ENCODE measurements at places on chromosomes 6 and 20.
A peak's percentile ranks its signal among the peaks of the same experiment; 100 is the strongest.

GRCh38 chr20:51020657-51021056, 2.2 kb downstream of the KCNG1 start:
- no peak for DNase-seq

- DNase-seq: no peak
Observed at GRCh38 chr6:16238057-16238962, at the start of gene GMPR. Gene GMPR (plus strand): TSS chr6:16238587. CDS start chr6:16238694, 107 bp downstream.

DNA sequence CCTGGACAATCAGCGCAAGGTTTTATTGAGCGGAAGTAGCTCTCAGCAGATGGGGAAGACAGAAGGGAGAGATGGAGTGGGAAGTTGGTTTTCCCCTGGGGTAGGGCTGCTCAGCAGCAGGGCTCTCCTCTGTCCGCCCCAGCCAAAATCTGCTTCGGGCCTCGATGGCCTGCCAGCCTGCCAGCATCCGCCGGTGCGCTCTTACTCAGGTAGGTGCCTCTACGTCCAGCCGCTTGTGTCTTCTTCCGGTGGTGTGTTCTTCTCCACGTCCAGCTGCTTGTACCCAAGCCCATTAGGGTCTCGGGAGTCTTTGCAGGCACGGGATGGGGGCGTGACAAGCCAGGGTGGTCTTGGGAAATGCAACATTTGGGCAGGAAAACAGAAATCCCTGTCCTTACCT, 1340.0 kb upstream of the MAP3K7 start:
- no peak for DNase-seq

DNA sequence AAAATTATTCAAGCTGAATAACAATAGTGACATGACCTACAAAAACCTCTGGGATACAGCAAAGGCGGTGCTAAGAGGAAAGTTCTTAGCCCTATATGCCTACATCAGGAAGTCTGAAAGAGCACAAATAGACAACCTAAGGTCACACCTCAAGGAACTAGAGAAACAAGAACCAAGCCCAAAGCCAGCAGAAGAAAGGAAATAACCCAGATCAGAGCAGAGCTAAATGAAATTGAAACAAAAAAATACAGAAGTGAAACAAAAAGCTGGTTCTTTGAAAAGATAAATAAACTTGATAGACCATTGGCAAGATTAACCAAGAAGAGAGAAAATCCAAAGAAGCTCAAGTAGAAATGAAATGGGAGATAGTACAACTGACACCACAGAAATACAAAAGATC, 47.6 kb upstream of the NOTCH4 start:
- no peak for DNase-seq

DNA sequence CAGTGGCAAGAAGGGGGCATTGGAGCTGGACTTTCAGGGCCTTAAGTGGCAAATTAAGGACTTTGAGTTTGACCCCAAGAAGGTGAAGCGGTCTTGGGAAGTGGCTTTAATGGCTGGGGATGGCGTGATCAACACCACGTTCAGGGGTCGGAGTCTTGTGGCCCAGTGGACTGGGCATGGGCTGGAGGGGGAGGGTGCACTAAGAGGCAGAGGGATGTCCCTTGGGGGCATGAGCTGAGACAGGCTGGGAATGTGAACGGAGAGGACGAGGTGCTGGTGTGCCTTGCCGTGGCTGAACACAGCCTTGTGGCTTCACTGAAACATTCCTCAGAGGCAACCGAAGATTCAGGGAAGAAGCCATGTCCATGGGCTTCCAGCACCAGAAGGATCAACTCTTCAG, 227.0 kb downstream of the SYNDIG1 start:
- no peak for DNase-seq

- peak; percentile 21 for DNase-seq
Observed at GRCh38 chr6:119533603-119534279, 184.2 kb upstream of the MAN1A1 start.

DNA sequence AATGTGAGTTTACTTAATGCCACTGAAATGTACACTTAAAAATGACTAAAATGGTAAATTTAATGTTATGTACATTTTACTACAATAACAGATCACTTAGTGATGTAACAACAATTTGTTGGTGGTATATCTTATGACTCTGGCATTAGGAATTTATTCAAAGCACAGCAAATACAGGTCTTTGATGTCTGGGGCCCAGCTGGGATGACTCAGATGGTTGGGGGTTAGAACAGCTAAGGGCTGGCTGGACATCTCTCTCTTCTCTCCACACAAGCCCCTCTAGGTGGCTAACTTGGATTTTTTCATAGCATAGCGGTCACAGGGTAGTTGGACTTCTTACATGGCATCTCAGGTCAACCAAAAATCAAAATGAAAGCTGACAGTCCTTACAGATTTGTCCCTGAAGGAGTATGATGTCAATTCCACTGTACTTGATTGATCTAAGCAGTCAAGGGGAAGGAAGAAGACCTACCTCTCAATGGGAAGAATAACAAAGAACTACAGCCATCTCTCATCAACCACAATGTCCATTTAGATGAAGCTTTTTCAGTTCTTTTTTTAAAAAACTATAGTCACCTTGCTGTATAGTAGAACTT, 37.5 kb upstream of the LCA5 start:
- no peak for DNase-seq

DNA sequence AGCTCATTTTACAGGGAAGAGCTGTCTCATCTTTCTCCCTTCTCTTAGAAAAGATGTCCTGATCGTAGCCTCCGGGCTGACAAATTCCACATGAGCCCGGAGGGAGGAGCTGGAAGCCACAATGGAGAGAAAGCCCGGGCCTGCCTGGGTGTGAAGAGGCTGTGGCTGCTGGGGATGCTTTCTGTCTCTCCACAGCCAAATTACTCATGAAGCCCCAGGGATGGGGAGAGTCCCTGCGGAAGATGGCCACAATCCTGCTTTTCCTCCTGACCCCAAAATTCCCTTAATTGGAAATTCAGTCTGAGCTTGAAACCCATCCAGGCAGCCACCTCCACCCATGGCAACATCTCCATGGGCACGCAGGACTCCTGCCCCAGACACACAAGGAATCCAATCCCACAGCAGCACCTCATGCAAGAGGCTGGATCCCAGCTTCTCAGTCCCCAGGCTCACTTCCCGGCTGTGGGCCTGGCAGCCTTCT, 32.4 kb downstream of the JPH2 start:
- DNase-seq: no peak

- no peak for DNase-seq
Observed at GRCh38 chr6:123940551-123940950, 136.9 kb downstream of the NKAIN2 start.

DNA sequence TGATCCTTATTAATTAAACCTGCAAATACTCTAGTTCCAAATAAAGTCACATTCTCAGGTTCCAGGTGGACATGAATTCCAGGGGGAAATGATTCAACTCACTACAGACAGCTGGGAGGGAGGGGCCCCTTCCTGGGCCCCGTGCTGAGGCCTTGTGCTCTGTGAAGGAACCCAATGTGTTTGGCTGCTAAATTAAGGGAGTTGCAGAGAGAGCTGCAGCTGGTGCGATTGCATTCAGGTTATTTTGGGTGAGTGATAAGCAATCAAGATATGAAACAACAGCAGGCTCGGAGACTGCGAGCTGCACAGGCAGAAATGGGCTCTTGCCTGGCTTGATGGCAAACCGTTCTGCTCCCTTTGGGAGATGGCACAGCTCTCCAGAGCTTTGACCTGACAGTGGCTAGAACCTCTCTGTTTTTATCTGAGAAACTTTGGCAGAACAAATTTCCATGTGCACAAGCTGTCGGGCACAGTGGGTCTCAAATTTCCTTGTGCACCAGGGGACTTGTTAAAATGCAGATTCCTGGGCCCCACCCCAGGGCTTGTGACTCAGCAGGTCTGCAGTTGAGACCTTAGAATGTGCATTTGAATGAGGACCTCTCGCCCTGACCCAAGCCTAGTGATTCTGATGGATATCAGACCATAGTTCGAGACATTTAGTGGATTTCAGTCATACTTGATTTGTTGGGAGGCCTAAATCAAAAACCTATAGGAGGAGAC, 9.8 kb downstream of the MAPK13 start:
- no peak for DNase-seq

- DNase-seq: no peak
Observed at GRCh38 chr6:157981132-157981394, 600 bp upstream of the SYNJ2 start.

DNA sequence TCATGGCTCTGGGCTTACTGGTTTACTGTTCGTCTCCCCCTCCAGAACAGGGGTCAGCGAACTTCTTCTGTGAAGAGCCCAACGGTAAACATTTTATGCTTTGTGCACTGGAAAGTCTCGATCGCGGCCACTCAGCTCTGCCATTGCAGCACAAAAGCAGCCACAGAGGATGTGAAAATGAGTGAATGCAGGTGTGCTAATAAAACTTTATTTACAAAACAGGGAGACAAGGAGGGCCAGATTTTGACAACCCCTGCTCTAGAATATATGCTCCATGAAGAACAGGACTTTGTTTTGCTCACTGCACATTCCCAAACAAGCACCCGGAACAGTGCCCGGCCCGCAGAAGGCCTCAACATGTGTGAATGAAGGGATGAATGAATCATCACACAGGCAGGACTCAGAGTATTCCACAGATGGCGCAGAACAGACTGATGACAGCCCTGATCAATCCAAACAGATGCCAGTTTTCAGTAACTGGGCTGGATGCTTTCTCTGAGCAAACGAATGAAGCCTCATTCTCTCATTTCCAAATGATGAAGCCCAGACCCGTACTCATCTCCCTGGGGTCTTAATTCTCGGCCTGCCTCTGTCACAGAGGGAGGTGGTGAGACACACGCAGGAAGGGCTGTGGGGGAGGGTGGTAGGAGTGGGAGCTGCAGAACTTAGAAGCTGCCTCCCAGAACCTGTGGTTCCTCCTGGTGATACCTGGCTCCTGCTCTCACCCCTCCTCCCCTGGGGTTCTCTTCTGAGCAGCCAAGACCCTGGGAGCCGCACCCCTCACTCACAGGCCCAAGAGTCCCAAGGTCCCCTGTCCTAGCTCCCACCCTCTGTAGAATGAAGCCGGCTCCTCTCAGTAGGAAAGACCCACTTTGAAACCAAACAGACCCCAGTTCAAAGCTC, 196.4 kb downstream of the PREX1 start:
- DNase-seq: no peak

DNA sequence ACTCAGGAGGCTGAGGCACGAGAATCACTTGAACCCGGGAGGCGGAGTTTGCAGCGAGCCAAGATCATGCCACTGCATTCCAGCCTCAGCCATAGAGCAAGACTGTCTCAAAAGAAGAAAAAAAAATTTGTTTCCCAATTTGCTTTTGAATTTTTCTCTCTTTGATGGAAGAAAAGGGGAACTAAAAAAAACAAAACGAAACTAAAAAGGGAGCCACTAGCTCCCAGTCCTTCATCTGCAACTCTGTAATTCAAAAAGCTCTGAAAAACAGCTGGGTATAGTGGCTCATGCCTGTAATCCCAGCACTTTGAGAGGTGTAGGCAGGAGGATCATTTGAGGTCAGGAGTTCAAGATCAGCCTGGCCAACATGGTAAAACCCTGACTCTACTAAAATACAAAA, 9.5 kb downstream of the OVOL2 start:
- no peak for DNase-seq

DNA sequence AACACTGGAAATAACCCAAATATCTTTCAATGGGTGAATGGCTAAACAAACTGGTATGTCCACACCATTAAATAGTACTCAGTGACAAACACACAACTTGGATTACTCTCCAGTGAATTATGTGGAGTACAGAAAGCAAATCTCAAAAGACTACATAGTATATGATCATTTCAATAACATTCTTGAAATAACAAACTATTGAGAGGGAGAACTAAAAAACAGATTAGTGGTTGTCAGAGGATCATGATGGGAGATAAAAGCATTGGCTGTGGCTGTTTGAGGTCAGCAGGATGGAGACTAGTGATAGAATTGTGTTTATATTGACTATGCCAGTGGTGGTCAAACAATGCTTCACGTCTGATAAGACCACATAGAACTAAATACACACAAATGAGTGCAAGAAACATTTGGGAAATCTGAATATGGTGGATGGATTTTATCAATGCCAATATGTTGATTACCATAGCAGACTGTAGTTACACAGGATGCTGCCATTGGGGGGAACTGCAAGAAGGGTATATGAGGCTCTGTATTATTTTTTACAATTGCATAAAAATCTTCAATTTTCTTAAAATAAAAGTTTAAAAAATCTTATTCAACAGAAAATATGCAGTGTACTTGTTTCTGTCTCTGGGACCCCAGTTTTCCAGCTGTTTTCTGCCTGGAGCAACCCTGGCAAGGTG, 242.0 kb downstream of the TBXT start:
- no peak for DNase-seq

DNA sequence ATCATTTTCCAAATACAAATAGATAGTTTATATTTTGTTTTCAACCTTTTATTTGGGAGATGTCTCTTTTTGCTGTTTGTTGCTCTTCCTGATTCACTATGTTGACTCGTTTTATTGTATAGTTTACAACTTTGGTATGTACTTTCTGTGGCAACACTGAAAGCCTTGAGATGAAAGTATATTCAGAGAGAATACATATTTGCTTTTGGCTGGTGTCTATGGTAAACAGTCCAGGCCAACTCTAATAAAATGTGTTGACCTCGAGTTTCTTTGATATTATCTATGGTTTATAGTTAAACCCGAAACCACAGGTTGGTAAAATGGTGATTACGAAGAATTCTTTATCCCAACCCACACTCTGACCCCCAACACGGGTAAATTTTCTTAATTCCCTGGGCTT, 919.6 kb upstream of the MAP3K7 start:
- DNase-seq: no peak

DNA sequence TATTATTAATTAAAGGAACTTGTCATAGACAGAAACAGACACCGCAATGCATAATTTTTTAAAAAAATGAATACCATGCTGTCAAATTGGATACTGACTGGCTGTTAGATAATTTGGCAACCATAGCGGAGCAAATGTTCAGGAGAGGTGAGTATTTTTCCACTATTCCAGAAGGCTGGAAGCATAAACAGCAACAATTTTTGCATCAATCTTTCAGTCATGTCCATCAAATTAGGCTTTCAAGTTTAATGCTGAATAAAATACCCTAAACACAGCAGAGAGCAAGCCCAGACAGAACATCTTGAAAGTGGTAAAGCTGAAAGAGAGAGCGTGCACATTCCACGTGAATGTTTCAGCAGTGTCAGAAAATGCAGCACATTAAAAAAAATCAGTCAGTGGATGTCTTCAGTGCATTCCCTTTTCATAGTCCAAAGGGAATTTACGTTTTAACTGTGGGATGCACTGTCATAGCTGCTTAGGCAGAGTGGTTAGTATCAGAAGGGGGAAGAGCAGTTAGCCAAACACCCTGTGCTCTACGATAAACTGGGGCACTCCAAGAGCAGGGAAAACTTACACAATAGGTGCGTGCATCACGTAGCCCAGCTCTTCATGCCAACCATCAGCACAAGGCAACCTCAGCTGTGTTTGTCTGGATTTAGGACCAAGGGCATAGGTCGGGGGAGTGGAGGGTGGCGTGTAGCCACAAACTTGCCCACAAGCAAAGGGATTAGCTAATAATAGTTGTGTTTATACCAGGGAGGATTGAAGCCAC, 116.2 kb upstream of the STMND1 start:
- no peak for DNase-seq

GRCh38 chr20:35303735-35304491, 11.7 kb upstream of the FAM83C start:
- DNase-seq: peak; percentile 68
